Kidney (tissue), 22 donors: ENCODE measurements at places on chromosomes 11 and 22. TPM values are rescaled to one million over a fixed set of nuclear protein-coding genes. Genes with fewer than 3 reads are reported as not detected.

Gene FAM111B
- 2.2 TPM for total RNA-seq

Gene MRGPRX4
- total RNA-seq = not detected

GRCh38 chr11:78920329-78920728 lies 345.7 kb upstream of the NARS2 start:
- no peak for DNase-seq

DNA sequence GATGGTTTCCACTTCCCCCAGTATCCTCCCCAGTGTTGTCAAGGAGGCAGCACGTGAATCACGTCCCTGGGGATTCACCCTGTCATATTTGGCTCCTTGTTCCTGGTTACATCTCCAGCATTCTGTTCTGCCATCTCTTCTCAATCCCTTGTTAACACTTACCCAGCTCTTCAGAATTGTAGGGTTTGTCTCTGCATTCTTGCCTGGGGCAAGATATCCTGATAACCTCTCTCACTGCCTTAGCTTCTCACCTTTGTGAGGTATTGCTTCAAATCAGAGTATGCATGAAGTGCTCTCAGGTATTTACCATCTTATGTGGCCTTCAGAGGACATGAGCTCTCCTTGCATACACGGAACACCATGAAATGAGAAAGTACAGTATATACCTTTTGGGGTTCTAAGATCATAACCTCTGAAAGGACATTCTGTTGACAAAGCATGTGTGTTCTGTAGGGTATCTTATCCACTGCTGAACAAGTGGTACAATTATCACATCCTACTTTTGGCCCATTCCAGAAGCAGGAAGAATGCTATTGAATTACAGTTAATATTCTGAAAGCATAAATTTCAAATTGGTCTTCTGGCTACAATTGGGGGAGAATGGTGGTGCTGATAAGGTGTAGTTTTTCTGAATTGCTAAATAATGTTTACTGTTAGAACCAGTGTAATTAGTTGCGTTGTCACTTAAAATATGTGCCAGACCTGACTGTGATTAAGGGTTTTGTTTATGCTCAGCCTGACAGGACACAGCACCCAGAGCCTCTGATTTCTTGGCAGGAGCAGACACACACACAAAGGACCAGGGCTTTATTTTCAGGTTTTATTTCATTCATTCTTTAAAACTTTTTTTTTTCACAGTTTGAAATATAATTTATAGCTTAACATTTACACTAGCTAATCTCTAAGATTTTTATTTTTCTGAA lies 32.7 kb downstream of the VSTM5 start:
- DNase-seq = no peak

Gene PHETA2
- total RNA-seq = 10.4 TPM

- no peak for DNase-seq
Measured at GRCh38 chr11:12963051-12963450, 46.1 kb upstream of the RASSF10 start.

DNA sequence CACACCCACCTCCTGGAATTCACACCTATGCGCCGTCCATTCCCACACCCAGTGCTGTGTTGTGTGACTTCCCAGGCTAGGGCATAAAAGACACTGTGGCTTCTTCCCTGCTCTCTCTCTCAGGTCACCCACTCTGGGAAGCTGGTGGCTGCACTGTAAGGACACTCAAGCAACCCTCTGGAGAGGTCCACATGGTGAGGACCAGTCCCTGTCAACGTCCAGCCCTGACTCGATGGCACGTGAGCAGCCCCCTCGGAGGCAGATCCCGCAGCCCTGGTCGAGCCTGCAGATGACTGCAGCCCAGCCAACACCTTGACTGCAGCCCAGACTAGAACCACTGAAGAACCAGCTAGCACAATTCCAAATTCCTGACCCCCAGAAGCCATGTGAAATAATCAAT lies 16.2 kb downstream of the CBX7 start:
- no peak for DNase-seq

Gene FOSL1
- 3.2 TPM for total RNA-seq

Gene BATF2
- 5.9 TPM for total RNA-seq

DNA sequence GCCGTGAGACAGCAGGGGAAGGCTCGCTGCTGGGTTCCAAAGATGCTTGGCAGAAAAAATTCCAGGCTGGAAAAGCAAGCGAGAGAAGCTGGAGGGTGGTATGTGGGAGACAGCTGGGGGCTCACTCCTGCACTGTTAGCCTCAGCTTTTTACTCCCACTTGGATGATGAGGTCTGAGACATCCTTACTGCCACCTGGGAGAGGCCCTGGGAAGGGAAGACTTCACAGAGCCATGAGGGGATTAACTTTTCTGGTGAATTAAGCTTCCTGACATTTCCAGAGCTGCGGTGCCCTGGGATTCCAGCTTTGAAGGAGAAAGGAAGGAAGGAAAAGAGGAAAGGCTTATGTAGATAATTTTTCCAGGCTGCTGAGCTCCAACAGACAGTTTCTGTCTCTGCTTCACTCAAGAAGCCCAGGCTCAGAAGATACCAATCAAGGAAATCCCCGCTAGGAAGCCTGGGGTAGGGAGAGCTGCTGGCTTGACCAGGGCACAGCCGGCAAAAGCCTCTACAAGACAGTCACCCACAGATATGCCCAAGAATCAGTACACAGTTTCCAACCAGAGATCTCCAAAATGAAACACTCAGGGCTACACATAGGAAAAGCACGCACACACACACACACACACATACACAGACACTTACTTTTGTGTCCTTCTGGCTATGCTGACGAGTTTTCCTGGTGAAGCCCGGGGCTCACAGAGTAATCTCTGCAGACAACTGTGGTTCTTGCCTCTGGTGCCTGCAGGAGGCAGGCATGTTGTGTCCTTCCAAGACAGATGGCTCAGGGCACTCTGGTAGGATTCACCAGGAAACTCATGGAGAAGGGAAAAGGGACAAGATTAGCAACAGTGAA lies 907 bp downstream of the MCHR1 start:
- peak; percentile 32 for DNase-seq

Gene OR4C45
- not detected for total RNA-seq

DNA sequence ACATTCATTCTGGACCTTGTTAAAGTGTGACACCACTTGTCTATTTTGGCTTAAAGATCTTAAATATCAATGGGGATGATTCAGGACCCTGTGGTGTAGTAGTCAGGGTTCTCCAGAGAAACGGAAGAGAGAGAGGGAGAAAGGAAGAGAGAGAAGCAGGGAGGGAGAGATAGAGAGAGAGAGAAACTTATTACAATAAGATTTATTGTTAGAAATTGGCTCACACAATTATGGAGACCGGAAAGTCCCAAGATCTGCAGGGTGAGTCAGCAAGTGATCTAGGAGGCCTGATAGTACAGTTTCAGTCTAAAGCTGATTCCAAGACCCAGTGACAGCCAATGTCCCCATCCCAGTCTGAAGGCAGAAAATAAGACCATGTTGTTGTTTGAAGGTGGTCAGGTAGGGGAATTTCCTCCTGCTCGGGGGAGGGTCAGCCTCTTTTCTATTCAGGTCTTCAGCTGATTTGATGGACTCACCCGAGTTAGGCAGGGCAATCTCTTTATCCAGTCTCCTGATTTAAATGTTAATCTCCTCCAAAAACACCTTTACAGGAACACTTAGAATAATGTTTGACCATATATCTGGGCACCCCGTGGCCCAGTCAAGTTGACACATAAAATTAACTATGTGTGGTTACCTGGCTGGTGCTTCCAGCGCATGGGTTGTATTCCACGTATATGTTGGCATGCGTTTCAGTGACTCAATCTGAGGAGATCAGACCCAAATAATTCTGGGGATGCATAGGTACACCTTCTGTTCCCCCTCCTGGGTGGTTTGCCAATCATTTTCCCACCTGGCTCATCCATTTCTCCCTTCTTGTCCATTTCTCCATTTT lies 1350.5 kb downstream of the TBC1D22A start:
- DNase-seq = no peak

DNA sequence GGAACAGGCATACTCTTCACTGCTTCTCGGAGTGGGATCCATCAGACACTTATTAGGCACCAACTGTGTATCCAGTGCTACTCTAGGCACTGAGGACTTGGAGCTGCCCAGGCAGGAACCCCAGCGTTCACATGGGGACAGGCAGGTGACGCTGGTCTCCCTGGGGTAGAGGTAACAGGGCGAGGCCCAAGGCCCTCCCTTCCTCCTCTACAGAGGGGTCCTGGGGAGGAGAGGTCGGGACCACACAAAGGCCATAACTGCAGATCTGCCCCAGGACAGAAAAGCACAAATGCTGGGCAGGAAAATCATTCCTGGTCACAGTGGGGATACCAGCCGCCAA lies 262.2 kb downstream of the BRD1 start:
- peak; percentile 20 for DNase-seq

DNA sequence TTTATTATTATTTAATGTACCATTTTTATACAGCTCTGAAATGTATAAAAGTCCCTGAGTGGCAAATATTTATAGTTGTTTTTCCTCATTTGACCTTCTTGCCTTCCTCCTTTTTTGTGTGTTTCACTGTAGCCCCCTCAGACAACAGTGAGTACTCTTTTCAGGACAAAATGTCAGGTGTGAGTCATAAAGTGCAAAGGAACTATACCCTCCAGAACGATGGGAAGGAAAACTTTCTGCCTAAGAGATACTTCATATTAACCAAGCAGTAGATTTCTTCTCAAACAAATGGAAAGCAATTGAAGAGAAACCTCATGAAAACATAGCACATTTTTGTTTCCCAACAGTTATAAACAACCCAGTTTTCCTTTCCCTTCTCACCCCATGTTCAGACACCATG lies 16.1 kb upstream of the MS4A7 start:
- DNase-seq = no peak

Gene ARVCF
- 21.9 TPM for total RNA-seq

DNA sequence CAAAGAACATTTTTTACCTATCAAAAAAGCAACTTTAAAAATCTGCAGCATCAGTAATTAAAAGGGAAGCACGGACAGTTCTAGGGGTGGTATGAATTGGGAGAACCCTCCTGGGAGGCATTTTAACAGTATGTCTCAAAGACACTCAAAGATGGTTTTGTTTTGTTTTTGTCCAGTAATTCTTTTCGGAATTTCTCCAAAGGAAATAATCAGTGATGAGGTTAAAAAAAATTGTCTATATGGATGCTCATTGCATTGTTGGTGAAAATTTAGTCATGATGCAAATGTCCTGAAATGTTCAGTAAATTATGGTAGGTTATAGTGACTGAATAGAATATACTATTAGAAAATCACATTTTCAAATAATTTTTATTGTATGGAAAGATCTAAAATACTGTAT lies 115.1 kb downstream of the ATXN10 start:
- DNase-seq = no peak

DNA sequence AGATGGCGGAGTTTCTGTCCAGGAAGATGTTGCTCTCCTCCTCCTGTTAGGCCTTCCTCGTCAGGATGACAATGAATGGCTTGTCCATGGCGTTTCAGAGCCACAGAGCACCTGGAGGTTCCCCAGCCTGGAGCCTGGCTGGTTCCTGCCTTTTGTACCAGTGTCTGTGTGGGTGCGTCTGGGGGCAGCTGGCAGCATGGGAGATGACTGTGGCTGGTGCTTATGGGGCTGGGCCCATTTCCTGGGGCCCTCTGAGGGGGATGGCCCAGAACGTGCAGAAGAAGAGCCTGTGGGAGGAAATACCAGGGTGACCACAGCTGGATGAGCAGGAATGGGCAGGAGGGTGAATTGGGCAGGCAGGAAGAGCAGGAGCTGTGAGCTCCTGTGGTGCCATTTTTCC lies 6.7 kb downstream of the SLC37A2 start:
- no peak for DNase-seq

DNA sequence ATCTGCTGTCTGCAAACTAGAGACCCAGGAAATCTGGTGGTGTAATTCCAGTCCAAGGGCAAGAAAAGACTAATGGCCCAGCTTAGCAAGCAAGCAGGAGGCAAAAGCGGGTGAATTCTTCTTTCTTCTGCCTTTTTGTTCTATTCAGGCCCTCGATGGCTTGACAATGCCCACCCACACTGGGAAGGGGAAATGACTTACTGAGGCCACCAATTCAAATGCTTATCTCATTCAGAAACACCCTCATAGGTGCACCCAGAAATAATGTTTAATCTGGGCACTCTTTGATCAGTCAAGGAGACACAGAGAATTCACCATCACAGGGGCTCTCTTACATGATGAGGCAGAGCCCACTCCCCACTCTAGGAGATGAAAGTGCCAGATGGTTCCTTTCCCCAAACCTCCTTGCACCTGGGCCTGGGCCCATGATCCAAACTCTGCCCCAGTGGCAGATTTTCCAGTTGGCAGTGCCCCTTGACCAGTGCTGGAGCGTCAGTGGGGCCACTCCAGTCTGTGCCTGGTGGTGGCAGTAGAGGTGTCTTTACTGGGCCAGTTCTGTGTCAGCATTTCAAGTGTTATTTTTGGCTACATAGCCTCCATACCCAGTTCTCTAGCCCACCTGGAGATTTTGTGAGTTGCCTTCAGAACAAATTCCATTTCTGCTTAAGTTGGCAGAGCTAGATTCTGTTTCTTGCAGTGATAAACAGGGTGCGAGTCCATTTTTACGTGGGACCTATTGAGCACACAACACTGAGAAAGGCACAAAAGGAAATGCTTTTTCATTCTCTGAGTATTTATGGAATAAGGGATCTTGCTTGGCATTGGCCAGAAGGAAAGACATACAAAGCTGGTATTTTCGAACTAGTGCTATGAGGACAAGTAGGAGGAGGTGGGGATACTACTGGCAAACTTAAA lies 7.5 kb downstream of the ELMOD1 start:
- no peak for DNase-seq

Gene APOL1
- 160 TPM for total RNA-seq

DNA sequence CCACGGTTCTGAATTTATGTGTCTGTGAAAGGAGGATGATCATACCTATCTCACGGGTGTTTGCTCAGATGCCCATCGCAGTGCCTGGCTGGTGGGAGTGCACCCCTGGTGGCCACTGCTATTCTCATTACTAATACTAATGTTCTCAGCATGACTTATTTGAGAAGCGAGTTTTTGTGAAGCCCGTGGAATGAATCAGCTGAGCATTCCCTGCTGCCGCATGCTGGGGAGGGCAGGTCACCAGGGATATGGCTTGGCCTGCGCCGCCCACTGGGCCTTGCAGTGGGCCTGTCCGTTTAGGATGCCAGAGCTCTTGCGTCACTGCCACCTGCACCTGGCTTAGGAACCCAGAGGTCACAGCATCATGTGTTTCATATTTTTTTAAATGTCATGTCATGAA lies 16.9 kb downstream of the CTTN start:
- DNase-seq = no peak

GRCh38 chr11:58318532-58318931 lies 40.3 kb downstream of the OR5B17 start:
- DNase-seq = no peak

- no peak for DNase-seq
Measured at GRCh38 chr11:10990637-10991193, 132.9 kb upstream of the ZBED5 start.

GRCh38 chr22:47201186-47201995 lies 438.9 kb downstream of the TBC1D22A start:
- DNase-seq = no peak

Gene SLC22A9
- total RNA-seq = not detected

Gene PHLDB1
- total RNA-seq = 118 TPM

Gene UCP2
- total RNA-seq = 104 TPM

GRCh38 chr22:26681395-26681821 lies 24.0 kb downstream of the MIAT start:
- DNase-seq = no peak

GRCh38 chr11:10750838-10751580 lies at the start of gene CTR9:
TSS of gene CTR9 (plus strand) at chr11:10751246. CDS start at chr11:10751413, 167 bp downstream.
- peak; percentile 97 for DNase-seq

Gene GCAT
- 8.9 TPM for total RNA-seq

Gene P2RX6
- 1.0 TPM for total RNA-seq
